GDM1 (cell line): ENCODE measurements at places on chromosomes 4 and X.

DNA sequence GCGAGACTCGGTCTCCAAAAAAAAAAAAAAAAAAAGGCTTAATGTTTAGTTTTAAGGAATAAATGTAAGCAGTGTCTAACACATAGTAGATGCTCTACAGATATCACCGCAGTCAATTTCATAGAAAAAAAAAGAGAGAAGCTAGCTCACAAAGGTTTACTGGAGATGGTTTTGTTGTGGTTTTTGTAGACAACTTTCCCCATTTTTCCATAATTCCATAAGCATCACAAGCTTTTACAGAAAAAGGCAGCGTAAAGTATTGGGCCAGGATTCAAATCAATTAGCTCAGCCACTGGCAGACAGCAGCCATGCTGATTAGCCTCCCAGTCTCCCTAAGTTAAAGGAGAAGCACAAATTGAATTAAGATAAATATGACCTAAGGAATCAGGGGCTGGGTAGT, 1.5 kb downstream of the GRSF1 start:
- no peak for DNase-seq

DNA sequence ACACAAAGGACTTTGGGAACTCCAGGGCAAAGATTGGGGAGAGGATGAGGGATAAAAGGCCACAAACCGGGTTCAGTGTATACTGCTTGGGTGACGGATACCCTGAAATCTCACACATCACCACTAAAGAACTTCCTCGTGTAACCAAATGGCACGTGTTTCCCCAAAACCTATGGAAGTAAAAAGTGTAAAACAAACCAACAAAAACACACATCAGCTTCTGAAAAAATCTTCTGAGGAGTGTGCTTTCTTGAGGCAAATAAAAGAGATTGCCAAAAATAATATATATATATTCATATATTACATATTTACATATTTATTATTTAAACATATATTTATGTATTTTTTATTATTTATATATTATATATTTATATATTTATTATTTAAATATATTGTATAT, 3.9 kb downstream of the P2RY8 start:
- DNase-seq = no peak

GRCh38 chrX:115344885-115345614, 55.5 kb downstream of the LUZP4 start:
- DNase-seq = no peak

DNA sequence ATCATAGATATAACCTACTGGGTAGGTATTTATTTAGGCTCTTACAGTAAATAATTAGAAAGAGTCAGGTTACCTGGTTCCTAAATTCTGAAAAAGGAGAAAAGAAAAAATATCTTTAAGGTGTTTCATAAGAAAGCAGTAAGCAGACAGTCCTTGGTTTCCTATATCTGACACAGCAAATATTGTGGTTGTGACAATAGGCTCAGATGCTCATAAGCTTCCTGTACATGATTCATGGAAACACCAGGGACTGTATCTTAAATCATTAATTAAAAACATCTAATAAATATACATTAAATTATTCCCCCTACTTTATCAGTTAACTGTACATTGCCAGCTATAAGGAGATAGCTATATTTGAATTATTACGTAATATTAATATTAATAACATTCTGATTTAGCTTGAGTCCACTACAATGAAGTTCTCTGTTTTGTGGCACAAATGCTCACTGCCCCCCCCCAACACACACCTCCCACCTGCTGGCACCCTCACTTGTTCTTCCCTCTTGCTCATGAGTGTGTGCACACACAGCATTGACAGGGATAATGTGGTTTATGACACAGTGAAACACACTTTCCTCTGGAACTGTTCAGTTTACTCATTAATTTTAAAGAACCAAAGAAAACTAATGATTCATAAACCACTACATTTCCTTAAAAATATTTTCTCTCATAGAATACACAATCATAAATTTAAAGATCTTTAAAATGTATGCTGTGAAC, 187.4 kb downstream of the NR3C2 start:
- DNase-seq = no peak

GRCh38 chrX:31272472-31272775, 200.6 kb upstream of the FTHL17 start:
- DNase-seq = no peak

DNA sequence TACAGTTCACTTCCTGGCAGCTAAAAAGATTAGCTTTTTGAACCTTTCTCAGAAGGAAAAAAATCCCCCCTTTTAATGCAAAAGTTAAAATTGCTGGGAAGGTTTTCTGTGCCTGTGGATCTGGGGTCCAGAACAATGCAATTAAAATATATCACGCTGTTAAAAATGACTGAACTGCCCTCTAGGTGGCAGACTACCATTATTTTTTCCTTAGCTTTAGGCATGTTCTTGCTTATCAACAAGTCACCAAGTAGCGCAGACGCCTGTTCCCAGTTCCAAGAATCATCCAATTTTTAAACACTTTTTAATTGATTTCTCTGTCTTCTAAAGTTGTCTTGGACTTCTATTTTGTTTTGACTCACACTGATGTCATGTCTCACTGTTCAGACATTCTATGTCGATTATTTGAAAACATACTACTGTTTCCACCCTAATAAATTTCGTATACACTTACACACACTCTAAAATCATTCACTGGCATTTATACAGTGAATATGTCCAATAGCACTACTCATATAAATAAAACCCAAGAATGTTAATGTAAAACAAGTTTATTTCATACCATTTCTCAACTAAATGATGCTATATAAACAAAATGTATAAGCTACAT, 661.6 kb downstream of the RAPGEF2 start:
- DNase-seq = no peak

- DNase-seq = no peak
Observed at GRCh38 chr4:183260491-183261151, 59.5 kb downstream of the CLDN22 start.

DNA sequence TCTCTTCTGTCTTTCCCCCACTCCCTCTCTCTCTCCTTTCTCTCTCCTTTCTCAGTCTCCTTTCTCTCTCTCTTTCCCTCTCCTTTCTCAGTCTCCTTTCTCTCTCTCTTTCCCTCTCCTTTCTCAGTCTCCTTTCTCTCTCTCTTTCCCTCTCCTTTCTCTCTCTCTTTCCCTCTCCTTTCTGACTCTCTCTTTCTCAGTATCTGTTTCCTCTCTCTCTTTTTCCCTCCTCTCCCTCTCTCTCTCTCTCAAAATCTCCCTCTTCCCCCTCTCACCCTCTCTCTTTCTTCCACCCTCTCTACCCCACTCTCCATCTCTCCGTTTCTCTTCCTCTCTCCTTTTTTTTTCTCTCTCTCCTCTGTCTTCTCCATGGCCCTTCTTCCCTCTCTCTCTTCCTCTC, 258.8 kb downstream of the ASMT start:
- no peak for DNase-seq

GRCh38 chrX:101263766-101264165, 27.4 kb downstream of the TAF7L start:
- no peak for DNase-seq

DNA sequence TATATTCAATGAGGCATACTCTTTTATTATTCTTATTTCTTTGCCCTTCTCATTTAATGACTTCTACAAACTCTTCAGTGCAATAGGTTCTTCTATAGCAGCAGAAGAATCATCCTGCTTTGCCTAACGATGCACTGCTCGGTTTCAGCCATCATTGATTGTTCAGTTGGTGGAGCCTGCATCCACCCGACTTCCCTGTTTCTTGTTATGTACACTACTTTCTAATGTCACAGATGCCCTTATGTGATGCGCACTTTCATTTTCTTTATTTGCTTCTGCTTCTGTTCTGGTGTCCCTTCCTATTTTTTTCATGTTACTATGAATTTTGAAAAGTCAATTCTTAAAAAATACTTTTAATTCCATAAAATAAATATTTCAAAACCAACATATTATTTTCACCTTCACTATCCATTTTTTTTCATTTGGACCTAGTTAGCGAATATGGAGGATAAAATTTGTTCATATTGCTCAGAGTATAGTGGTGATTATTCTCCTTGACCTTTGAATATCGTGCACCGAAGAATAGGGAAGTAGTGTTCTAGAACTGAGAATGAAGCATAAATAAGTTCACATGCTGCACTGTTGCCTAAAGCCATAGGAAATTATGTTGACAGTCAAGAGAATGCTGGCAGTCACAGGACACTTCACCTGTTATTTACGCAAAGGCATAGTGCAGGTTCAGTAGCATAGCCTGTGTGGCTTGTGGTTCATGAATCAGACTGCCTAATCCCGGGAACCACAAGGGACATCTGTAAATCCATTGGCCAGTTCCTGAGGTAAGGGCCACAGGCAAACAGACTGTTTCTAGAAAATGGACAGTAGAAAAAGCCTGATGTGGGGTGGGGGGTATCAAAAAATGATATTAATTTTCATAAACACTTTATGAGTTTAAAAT, 21.3 kb upstream of the SFRP2 start:
- no peak for DNase-seq

DNA sequence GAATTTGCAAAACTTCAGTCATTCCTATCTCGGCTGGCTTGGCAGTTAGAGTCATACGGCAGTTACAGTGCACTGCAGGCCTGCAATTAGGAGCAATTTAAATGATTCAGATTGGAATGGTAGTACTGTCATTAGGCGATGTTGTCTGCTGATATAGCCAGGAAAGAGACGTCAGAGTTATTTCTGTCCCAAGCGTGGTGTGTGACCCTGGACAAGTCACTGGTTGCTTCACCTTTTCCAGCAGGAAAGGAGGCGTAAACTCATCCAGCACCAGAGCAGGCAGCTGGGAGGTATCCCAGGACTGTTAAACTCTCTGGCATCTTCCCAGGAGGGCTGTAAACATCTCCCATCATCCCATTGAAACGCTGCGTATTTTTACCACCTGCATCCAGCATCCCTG, 836 bp upstream of the LNX1 start:
- DNase-seq = no peak

GRCh38 chr4:32455231-32455630, 1735.1 kb downstream of the PCDH7 start:
- DNase-seq = no peak

GRCh38 chrX:53379747-53380146, 42.7 kb downstream of the SMC1A start:
- DNase-seq = no peak

- no peak for DNase-seq
Observed at GRCh38 chr4:74055498-74055897, 17.0 kb upstream of the CXCL3 start.

- DNase-seq = no peak
Observed at GRCh38 chr4:173411106-173411693, 12.3 kb upstream of the SCRG1 start.

DNA sequence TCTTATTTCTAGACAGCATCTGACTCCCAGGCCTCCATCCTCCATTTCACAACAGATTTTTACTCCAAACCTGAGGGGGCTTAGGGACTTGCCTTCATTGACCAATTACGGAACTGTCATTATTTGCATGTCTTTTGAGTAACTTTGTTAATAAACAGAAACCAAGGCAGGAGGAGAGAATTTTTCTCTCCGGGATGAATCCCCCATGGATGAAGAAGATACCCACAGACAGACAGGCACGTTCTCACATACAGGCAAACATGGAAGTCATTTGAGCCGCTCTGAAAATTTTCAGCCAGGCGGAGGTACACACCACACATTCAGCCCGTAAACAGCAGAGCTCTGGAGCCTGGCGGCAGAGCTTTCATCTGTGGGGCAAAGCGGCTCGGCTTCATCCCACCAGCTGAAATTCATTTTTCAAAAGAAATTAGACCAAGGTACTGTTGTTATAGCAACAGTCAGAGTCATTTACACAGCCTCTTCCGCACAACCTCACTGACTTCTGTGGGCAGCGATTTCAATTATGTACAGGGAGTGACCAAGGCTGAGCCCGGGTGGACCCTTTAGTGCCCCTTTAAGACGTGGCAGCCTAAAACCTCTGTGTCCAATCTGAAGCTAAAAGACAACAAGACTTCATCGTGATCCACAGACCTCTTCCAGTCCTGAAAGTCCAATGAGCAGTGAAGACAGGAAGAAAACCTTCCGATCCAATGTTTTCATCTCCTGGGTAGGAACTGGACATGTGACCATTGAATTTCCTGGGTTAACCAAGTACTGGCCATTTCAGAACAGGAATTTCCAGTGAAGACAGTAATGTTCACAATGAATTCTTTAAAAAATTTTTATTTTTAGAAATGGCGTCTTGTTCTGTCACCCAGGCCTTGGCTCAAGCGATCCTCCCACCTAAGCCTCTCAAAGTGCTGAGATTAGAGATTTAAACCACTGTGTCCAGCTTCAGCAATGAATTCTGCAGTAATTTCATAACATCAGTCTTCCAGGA, 237.0 kb downstream of the MGST2 start:
- no peak for DNase-seq

DNA sequence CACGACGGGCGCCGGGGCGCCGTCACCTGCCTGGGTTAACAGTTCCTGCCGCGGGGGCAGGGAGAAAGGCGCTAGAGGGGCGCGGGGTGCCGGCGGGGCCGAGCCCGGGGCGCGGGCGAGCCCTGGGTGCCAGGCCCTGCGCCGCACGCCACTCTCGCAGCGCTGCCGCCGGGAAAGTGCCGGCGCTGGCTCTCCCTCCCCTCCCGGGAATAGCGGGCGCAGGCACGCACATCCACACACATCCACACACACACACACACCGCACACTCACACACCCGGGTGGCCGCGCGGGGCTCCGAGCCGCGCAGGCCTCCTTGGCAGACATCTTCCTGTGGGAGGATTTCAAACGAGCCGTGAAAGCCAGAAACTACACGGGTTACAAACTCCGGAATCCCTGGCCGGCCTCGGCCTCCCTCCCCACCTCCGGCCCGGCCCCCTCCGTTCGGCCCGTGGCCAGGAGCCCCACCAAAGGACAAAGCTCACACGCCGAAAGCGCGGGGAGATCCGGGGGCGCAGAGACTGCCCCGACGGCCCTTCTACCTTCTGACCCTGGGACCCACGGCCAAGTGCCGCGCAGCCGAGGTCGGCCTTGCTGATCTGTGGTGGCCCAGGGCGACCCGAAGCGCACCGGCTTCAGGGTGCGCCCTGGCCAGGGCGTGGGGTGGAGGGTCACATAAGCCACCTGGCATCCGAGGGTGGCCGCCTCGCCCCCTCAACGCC, 92.3 kb downstream of the BCOR start:
- DNase-seq = no peak

DNA sequence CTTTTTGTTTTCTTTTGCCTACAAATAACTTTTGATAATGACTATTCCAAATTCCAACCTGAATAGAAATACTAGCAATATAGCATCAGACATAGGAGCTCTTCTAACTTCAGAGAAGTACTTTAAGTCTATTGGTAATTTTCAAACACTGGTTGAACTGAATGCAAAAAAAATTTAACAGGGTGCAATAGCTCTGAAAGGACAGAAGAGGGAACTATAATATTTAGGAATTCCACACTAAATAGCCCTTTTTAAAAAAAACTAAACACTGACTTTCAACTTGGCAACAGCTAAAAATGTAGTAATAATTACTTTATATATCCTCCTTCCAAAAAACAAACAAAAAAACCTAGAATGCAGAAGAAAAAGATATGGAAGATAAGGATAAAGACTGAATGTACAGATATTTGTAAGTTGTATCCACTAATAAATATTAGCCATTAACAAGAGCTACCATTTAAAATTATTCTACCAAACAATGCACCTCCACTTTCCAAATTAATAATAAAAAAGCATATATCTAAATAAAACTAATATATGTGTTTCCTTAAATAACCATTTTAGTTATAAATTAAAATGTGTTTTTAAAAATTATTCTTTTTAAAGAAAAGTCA, 81.4 kb downstream of the FBXW7 start:
- DNase-seq = no peak

- DNase-seq = no peak
Observed at GRCh38 chrX:138748480-138748879, 37.0 kb upstream of the FGF13 start.

GRCh38 chr4:114866901-114867670, 246.3 kb downstream of the NDST4 start:
- peak; percentile 1 for DNase-seq
